DMS79 (cell line): ENCODE measurements at places on chromosomes 12 and 14.

- no peak for DNase-seq
Observed at GRCh38 chr12:93568091-93568490, 4.4 kb upstream of the SOCS2 start.

DNA sequence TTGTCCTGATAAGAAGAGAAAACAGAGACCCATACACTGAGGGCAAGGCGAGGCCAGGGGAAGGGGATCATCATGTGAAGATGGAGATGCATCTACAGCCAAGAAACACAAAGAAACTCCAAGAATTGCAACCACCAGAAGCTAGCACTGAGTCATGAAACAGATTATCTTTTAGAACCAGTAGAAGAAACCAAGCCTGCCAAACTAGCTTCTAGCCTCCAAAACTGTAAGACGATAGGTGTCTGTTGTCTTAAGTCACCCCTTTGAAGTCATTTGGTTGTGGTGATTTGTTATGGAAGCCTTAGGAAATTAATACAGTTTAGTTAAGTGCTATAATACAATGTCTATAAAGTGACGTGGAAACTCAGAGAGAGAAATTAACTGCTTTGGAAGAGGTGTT, 15.4 kb downstream of the KCNC2 start:
- no peak for DNase-seq

GRCh38 chr14:28653521-28653920, 113.1 kb upstream of the FOXG1 start:
- DNase-seq, result no peak

GRCh38 chr12:96587691-96588090, 98.3 kb downstream of the CFAP54 start:
- DNase-seq, result no peak

- no peak for DNase-seq
Observed at GRCh38 chr12:130879781-130880389, 8.0 kb downstream of the RAN start.

DNA sequence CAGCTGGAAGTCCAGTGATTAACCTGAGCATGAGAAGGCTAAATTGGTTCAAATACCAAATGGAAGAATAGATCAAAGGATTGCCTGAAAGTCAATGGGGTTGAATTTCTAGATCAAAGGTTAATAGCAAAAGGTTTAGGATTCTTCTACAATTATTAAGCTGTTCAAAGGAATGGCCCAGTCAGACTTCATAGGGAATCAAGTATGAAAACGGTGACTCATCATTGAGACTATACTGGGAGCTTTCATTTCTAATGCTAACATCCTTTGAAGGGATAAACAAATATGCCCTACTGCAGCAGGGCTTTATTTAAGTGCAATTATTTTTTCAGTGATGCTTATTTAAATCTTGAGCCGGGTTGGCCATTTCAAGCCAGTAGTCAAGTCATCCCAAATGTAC, 152.8 kb downstream of the RIMBP2 start:
- no peak for DNase-seq

GRCh38 chr12:11105546-11105945, 13.4 kb upstream of the TAS2R43 start:
- no peak for DNase-seq

DNA sequence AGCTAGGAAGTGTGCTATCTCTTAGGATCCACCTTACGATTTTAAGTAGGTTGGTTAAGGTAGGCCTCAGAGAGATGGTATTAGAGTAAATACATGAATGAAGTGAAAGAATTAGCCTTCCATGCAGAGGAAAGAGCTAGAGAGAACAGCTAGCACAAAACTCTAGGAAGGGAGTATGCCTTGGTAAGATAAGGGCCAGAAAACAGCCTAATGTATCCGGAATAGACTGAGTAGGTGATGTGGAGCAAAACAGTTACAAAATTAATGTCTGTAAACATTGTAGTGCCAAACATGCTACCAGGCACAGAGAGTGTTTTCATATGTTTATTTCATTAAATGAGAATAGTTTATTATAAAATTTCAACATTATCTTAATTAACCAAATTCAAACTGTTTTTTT, 315.1 kb downstream of the SOX5 start:
- DNase-seq, result no peak

DNA sequence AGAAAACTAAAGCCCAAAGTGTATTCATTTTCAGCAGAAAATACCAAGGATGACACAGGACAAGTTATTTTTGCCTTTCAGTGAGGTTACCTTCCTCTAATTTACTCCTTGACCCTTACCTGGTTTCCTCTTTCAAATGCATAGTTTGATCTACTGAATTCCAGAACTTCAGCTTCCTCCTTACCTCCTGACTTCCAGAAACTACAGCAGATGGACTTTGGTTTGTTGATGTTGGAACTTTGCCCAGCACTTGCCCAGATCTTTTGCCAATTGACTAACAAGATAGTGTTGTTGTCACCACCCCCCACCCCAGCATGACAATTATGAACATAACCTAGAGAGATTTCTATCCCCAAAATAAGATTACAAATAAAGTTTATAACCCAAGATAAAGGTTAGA, 63.2 kb downstream of the NAV3 start:
- DNase-seq, result no peak

DNA sequence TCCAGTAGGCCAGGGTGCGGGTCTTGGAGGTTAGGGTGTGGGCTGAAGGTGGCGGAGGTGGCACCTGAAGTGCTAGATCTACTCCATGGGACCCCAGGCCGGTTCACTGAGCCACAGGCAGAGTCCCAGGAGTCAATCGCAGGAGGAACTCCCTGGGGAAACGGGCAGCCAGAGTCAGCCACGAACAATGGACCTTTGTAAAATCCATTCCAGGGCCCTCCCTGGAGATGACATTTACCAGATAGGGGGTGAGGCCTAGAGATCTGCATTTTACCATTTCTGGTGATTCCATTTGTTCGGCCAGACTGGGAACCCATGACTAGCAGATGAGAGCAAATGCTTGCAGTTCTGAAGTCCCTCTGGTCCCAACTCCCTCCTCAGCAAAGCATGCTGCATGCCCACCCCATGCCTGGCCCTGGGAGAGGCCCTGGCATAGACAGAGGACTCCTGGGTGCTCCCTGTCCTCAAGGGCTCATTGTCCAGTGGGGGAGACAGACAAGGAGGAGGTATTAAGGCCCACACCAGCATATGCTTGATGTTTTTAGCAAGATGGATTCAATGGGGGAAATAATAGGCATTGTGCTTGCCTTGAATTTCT, 115.5 kb downstream of the EML1 start:
- DNase-seq, result no peak

GRCh38 chr12:55280991-55281390, 15.4 kb downstream of the OR6C6 start:
- no peak for DNase-seq

GRCh38 chr12:59603754-59604153, 7.9 kb downstream of the SLC16A7 start:
- DNase-seq, result no peak

DNA sequence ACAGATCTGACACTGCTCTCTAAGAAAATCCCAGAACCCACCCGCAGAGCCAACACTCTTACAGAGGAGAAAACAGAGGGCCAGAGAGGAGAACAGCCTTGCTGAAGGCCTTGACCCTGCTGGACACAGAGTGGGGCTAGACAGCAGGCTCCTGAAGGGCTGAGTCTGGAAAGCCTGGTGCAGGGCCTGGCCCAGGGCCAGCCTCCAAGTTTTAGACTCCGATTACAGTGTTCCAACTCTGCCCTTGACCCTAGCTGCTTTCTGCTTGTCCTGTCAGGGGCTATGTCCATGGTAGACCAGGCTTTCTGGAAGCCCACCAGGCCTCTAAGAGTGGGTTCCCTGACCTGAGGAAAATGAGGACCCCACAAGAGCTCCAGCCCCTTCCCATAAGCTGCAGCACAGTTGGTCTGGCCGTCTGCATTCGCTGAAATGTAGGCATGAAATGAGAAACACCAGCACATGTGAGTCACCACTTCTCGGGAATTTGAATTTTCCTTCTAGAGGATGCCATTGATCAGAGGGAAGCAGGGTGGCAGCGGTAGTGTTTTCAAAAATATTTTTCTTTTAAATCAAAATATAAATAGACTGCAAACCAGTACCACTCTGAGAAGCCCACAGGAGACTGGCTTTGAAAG, 154.4 kb downstream of the CALM1 start:
- no peak for DNase-seq

GRCh38 chr14:49766839-49767238, 1.1 kb upstream of the KLHDC2 start:
- DNase-seq, result peak; percentile 40
